Activated CD8-positive, alpha-beta T cell treated with anti-CD3 and anti-CD28 coated beads for 36 hours (primary cell): ENCODE measurements at places on chromosomes 16 and 17. TPM values are rescaled to one million over a fixed set of nuclear protein-coding genes. Genes with fewer than 3 reads are reported as not detected.
A peak's percentile ranks its signal among the peaks of the same experiment; 100 is the strongest.

DNA sequence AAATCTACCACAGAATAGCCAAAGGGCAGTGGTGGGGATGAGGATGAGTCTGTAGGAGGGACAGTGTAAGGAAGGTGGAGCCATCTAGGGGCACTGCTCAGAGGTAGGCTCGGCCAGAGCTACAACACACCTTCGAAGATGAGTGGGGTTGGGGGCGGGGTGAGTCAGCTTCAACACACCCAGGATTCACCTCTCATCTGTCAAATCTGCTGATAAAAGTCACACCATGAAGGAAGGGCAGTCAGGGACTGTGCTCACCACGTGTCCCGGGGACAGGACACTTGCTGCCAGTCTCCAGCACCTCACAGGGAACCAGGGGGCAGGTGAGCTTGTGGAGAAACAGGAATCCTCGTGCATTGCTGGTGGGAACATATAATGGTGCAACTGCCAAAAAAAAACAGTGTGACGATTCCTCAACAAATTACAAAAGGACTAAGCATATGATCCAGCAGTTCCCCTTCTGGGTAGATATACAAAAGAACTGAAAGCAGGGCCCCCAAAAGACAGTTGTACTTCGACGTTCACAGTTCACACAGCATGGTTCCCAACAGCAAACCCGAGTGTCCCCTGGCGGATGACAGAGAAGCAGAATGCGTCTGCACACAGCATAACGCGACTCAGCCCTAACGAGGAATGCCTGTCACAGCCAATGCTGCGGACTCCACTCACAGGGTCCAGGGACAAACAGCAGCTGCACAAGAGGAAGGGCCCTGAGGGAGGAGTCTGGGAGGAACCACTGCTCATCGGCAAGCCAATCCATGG, 133.1 kb downstream of the ANKRD11 start:
- peak; percentile 90 for DNase-seq

- no peak for DNase-seq
Observed at GRCh38 chr16:69397821-69398521, 12.2 kb upstream of the TERF2 start.

GRCh38 chr16:20768121-20768520, 4.3 kb downstream of the ACSM3 start:
- DNase-seq = no peak

DNA sequence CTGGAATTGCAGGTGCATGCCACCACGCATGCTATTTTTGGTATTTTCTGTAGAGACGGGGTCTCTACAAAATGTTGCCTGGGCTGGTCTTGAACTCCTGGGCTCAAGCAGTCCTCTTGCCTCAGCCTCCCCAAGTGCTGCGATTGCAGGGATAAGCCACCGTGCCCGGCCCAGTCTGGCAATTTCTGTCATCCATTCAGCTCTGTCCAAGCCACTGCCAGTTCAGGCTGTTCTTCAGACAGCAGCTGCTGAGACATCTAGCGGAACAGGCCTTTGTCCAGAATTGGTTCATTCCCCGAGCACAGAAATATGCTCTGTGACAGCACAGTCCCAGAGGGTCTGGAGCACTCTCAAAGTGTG, 5.4 kb downstream of the SLC47A1 start:
- no peak for DNase-seq

DNA sequence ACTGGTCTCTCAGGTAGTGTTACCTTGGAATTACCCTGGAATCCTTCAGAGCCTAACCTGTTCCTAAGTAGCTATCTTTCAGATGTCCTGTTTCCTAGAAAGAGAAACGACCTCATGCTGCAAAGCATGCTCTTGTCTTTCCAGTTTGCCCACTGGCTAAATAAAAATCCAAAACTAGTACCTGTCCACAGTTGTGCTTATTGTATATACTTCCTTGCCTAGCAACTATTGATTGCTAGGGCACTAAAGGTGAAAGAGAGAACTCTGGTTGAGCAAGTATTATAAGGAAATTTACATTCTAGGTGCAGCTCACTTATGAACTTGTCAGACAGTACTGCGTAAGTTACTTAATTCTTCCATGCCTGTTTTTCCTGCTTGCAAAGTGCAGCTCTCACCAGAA, 38.5 kb downstream of the LIG3 start:
- no peak for DNase-seq

DNA sequence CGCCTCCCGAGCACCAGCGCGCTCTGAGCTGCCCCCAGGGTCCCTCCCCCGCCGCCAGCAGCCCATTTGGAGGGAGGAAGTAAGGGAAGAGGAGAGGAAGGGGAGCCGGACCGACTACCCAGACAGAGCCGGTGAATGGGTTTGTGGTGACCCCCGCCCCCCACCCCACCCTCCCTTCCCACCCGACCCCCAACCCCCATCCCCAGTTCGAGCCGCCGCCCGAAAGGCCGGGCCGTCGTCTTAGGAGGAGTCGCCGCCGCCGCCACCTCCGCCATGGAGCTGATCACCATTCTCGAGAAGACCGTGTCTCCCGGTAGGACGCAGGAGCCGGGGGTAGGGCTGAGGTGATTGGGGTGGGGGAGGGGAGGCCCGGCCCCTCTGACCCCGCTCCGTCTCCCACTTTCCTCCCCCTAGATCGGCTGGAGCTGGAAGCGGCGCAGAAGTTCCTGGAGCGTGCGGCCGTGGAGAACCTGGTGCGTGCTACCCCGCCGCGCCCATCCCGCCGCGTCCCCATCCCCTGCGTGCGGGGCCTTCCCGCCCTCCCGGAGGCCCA, 329 bp downstream of the KPNB1 start:
- DNase-seq = peak; percentile 68

Gene METTL23
- total RNA-seq = 30.9 TPM

DNA sequence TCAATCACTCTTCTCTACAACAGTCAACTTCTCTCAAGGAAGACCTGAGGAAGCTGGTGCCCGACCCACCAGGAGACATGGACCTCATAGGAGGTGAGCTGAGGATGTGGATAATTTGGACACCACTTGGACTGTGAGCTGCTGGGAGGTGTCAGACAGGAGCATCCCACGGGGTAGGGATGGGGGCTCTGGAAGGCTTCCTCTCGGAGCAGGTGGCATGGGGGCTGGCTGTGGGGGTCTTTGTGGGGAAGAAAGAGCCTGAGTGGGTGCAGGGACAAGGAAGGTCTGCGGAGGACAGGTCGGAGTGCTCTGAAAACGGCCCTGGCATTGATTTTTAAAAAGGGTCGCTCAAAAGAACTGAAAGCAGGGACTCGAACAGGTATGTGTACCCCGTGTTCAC, 64.0 kb downstream of the TBC1D16 start:
- no peak for DNase-seq

GRCh38 chr17:36923814-36924221, 13.5 kb upstream of the LHX1 start:
- DNase-seq = no peak

Gene XYLT1
- total RNA-seq = 7.3 TPM

GRCh38 chr17:17719199-17719940, 38.1 kb downstream of the RAI1 start:
- no peak for DNase-seq

Gene ARHGAP44
- total RNA-seq = 0.50 TPM

Gene HOXB8
- not detected for total RNA-seq

Gene LUC7L3
- total RNA-seq = 148 TPM

Gene KLHL10
- total RNA-seq = 0.36 TPM

DNA sequence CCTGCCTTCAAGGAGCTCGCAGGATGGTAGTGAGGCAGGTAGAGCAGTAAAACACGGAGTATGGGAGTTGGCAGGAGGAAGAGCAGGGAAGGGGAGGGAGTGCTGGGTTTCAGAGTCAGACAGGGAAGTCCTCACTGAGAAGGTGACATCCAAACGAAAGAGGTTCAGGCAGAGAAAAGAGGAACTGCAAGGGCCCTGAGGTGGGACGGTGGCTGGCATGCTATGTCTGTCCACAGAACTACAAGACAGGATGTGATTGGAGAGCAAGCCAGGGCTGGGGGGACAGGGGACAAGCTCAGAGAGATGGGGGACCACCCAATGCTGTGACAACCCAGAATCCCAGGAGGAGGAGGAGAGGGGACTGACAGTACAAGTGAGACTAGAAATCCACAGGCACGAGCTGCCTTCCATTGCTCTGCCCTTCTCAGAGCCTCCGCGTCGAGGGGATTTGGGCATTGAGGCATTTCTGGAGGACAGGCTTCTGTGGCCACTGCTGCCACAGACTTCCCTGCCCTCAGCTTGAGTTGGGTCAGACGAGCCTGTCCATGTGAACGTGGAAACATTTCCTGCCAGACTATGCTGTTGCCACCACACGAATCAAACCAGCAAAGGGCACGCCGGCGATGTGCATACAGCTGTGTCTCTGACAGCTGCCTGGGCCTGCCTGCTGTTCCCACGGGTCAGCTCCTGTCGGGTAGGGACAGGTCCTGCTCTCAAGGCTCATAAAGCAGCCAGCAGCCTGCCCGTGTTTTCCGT, 100.1 kb downstream of the RAB11FIP4 start:
- DNase-seq = peak; percentile 43

DNA sequence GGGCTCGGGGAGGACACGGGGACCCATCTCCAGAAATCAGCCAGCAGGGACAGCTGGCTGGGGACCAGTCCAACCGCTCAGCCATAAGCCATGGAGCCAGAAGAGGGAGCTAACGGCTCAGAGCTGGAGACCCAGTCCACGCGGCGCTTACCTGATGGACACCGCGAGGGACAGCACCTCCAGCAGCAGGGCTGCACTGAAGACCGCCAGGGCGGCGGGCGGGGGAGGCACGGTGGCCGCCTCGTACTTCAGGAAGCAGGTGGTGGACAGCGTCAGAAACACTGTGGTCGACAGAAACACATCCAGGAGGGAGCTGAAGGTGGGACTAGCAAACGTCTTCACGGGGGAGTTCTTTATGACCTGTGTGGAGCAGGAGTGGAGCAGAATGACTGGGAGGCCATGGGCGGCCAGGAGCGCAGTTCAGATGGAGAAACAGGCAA, 102.6 kb upstream of the CREBBP start:
- DNase-seq = peak; percentile 64

DNA sequence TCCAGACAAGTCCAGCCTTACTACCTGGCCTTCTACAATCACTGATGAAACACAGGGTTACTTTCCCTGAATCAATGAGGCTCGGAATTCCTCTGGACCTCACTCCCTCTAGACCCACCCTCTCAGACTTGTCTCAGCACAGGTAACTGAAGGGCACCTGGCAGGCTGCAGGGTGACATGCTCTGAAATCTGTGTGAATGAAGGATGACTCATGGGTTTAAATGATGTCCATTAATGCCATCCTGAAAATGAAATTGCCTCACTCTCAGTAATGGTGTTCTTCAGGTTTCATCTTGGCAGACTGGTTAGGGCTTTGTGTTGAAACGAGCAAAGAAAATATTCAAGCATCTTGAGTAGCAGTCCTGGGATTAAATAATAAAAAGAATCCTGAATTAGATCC, 134.4 kb downstream of the MAF start:
- DNase-seq = no peak

DNA sequence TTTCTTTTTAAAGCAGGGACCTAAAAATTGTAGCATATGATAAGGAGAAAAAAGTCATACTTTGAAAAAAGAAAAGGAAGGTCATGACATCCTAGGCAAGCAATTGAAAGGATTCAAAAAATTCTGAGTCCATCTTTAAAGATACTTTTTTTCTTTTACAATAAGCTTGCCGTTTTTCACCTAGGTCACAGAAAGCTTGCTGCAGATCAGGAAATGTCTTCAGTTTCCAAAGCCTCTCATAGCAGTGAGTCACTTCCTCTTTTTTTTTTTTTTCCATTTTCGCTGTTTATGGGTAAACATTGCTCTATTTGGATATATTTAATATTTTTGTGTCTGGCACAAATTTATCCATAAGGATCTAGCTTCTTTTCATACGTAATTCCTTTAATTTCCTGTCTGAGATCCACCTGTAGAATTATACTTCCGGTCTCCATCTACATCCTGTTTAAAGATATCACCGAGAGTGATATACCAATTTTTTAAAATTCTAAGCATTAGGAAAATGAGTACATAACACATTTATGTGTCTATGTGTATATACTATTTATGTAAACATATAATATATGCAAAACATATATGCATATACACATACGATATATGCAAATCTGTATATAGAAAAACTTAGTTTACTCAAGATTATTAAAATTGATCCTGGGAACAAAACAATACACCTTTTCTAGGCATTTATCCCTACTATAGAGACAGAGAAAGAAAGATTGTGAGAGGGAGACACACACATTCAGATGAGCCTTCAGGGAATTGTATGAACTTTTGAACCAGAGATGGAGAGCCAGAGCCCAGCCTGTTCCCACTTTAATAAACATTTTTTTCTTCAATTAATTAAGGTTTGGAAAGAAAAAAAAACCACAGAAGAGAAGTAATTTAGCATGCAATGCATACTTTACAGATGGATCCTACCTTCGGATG, 134.4 kb downstream of the SKAP1 start:
- DNase-seq = no peak

DNA sequence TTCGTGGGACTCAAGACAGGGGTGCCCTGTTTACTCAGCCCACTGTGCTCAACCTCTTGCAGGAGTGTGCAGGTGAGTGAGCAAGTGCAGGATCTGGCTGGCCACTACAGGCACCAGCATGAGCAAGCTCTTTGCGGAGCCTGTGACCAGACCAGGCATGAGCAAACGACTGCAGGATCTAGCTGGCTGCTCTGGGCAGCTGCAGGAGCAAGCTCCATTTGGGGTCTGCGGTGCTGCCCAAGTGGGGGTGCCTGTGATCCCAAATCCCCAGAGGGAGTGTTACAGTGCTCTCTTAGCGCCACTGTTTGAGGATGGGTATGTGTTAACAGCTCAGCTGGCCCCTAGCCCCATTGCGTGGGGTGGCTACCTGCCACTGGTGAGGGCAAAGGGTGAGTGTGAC, 2.4 kb downstream of the USP6 start:
- DNase-seq = no peak

Gene HAGH
- total RNA-seq = 35.7 TPM

GRCh38 chr17:39972271-39972670, 8.3 kb upstream of the PSMD3 start:
- no peak for DNase-seq

GRCh38 chr16:86991679-86992078, 325.5 kb downstream of the C16orf95 start:
- no peak for DNase-seq
